ENCODE measurements at places on chromosomes 11 and 22. TPM values are rescaled to one million over a fixed set of nuclear protein-coding genes. Genes with fewer than 3 reads are reported as not detected.

DEFB131B gene
- total RNA-seq = not detected

GRCh38 chr22:36415415-36416168 is 27.8 kb upstream of the MYH9 start:
- no peak for DNase-seq
- H3K27me3 ChIP-seq = peaks cover 3% of the 10 kb centered on the region
- H3K27ac ChIP-seq = no peak overlapping the region
- H3K36me3 ChIP-seq = no peaks in the 10 kb centered on the region
- peaks cover 5% of the 10 kb centered on the region for H3K4me1 ChIP-seq

RAG1 gene
- 3.9 TPM for total RNA-seq

DNA sequence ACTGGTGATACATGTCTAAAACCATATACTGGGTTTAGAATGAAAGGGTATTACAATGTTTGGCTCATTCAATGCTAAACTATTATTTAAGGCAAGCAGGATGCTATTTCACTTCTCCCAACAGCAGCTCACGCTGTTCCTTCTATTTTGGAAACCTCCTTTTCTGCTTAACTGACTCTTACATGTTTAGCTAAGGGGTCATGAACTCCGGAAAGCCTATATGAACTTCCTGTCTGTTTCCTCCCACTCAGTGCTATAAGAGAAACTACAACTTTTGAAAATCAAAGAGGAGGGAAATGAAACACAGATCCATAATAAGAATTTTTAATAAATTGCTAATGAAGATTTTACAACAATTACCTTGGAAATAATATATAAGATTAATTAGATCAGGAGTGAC is 30.9 kb downstream of the SLC36A4 start:
- H3K36me3 ChIP-seq = no peaks in the 10 kb centered on the region
- peaks cover 6% of the 10 kb centered on the region for H3K4me1 ChIP-seq
- H3K27me3 ChIP-seq = peaks cover 2% of the 10 kb centered on the region
- no peak for DNase-seq

DNA sequence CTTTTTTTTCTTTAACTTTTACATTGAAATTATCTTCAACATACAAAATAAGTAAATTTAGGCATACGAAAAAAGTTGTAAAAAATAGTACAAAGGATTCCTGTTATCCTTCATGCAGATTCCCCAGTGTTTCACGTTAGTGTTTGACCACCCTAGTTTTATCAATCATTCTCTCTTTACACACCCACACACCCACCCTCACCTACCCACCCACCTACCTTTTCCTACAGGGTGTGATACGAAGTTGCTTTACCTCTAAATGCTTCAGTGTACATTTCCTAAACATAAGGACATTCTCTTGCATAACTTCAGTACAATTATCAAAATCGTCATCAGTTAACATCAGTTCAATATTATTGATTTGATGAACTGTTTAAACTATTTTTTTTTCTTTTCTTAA is 37.0 kb downstream of the HIPK3 start:
- DNase-seq = no peak
- no peak overlapping the region for H3K27ac ChIP-seq
- H3K27me3 ChIP-seq = no peaks in the 10 kb centered on the region
- no peak overlapping the region for H3K4me3 ChIP-seq

UPK2 gene
- not detected for total RNA-seq

GRCh38 chr11:69605737-69606526 is 35.0 kb upstream of the CCND1 start:
- H3K27ac ChIP-seq = no peak overlapping the region
- DNase-seq = no peak
- H3K27me3 ChIP-seq = peaks cover 2% of the 10 kb centered on the region
- peaks cover 4% of the 10 kb centered on the region for H3K36me3 ChIP-seq
- peaks cover 11% of the 10 kb centered on the region for H3K4me1 ChIP-seq
- no peak overlapping the region for H3K4me3 ChIP-seq

DNA sequence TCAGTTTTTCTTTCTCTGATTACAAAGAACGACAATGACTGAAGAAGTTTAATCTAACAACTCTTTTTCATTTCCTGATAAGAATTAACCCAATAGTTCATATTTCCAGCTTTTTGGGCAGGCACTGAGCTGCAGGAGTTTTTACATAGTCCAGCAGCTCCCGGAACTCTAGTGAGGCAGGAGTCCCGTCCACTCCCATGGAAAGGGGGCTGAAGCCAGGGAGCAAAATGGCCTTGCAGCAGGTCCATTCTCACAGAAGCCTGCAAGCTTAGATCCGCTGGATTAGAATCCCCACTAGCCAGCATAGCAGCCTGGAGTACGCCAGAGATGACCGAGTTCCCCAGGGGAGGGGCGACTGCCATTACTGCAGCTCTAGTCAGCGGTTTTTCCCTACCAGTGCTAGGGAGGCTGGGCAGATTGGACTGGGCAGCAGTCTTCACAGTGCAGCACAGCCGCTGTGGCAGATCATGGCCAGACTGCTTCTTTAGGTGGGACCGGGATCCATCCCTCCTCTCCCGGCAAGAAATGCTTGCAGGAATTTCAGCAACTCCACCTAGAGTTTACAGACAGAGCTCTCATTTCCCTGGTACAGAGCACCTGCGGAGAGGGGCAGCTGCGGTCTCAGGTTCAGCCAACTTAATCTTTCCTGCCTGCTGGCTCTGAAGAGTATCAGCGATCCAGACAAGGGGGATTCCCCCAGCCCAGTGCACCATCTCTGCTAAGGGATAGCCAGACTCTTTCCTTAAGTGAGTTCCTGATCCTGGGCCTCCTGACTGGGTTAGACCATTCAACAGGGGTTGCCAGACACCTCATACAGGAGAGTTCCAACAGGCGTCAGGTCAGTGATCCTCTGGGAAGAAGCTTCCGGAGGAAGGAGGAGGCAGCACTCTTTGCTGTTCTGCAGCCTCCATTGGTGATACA is 742 bp upstream of the CASP4 start:
- DNase-seq = no peak
- H3K27ac ChIP-seq = no peak overlapping the region
- H3K4me1 ChIP-seq = no peaks in the 10 kb centered on the region

GRCh38 chr11:9138133-9138453 is 46.7 kb upstream of the SCUBE2 start:
- peaks cover 42% of the 10 kb centered on the region for H3K36me3 ChIP-seq
- DNase-seq = no peak
- no peak overlapping the region for H3K27ac ChIP-seq
- H3K4me1 ChIP-seq = peaks cover 5% of the 10 kb centered on the region
- H3K27me3 ChIP-seq = peaks cover 1% of the 10 kb centered on the region

All from endothelial cell (in vitro differentiated cells).